Skin of body (tissue), 3 donors: ENCODE measurements at places on chromosomes 6 and 20.

- DNase-seq, result no peak
Measured at GRCh38 chr6:36852481-36853147, 13.4 kb upstream of the CPNE5 start.

DNA sequence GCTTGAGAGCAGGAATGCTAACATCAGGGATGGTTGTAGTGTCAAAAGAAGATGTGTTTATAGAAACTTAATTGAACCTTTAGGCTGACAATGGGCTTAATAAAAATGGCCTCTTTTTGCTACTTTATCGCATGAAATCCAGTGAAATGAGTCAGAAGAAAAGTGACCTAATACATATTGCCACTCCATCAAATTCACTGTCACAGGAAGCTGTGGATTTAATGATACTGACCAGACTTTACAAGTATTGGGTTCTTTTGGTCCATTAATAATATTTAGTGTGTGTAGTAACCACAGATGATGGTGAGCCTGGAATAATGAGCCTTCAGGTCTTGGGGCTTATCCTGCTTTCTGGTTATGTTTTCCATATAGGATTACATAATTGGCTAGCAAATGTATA, 231.8 kb upstream of the GMDS start:
- no peak for DNase-seq

DNA sequence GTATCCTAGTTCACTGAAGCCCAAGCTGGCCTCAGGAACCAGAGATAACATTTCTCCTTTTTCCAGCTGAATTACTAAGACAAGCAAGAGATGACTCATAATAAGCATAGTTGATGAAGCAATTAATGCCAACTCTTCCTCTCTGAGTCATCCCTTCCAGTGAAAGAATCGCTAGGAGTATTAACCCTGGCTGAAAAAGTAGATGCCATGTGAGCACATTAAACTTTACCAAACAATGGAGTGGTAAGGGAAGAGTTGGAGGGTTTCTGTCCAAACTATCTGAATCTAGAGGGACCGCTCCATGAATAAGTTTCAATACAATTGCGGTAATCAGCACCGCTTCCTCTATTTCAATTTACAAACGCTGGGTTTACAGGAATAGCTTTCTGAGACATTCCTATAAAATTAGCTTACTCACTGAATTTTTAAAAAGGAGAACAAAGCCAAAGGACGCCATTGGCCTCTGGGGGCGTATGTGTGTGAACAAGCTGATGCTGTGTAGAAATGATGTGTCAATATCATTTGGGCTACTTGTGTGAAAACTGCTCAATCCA, 48.3 kb downstream of the ATXN1 start:
- no peak for DNase-seq

- no peak for DNase-seq
Measured at GRCh38 chr6:164826831-164827468, 482.5 kb downstream of the C6orf118 start.

- DNase-seq, result no peak
Measured at GRCh38 chr6:110828396-110828795, 13.1 kb upstream of the CDK19 start.

DNA sequence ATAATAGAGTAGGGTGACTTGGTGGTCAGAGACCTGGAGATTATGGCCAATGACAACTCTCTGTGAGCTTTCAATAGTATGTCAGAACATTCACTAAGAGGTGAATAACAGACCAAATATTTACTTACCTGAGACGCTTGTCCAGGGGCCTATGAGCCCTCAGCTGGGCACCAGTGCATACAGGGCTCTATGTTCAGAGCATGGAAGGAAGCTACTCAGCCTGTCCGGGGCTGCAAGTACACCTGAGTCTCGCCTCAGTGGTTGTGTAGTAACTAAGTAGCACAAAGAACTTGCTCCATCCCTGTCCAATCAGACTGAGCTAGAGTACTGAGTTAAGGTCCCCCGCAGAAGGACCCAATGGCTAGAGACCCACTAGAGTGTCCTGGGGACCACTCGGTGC, 11.6 kb upstream of the SCGN start:
- no peak for DNase-seq

DNA sequence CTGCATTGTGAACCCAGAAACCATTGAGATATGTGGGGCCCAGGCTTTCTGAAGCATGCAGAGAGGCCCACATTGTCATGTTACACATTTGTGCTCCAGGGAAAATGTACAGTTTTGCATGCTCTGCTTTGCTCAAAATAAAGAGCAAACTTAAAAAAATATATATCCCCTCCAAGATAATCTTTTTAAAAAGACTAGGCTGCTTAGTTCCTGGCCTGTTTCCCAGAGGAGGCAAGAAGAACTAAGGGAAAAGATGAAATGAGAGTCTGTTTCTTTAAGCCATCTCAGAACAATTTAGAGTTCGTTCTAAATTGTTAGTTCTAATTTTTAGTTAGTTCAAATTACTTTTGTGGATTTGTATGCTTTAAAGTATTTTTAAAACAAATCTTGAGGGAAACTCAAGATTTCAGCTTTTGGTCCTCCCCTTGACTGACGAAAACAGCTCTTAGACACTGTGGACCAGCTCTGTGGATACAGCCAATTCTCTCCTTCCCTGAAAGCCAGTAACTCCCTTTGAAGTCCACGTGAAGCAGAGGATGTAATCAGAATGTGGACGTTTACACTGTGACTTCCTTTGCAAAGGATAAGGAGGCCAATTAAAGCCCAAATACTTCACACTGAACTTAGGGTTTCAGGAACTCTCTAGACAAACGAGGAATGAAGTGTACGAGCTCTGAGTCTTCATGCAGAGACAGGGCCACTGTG, 84.7 kb downstream of the CD164 start:
- no peak for DNase-seq

DNA sequence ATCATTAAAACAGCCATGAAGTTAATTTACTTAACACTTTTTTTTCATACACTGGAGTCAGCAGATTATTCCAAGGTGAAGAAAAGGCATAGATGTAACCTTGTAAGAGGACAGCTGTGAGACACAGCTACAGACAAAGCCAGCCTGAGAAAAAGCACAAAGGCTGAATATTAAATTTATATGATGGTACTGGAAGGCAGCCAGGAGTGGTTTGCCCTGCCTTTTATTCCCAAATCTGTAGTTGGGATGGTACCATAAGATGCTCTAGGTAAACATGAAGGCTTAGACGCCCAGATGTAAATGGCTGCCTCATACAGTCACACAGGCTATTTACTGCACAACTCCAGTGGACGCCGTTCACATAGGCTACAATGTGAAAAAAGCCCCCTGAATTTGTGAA, 42.1 kb upstream of the LOC128125822 start:
- no peak for DNase-seq

DNA sequence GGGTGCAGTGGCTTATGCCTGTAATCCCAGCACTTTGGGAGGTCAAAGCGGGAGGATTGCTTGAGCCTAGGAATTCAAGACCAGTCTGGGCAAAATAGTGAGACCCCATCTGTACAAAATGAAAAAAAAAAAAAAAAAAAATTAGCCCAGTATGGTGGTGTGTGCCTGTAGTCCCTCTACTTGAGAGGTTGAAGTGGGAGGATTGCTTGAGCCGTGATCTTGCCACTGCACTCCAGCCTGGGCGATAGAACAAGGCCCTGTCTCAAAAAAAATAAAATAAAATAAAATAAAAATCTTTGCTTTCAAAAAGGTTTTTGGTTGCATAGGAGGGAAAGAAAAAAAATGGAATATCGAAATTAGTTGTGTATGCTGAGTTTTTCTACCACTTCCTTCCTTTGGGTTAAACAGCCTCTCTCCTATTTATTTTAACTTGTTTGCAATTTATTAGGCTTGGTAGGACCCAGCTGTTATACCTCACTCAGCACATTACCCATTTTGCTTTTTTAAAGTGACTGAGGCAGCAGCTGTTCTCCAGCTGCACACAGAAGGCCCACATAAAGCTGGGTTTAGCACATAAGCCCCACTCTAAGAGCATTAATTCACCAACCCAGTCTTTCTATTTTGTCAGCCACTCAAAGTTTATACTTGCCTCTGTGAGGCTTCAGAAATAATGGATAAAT, 152.3 kb downstream of the ZFAND3 start:
- DNase-seq, result peak; percentile 12

- no peak for DNase-seq
Measured at GRCh38 chr6:148470156-148470555, 127.5 kb downstream of the SASH1 start.

DNA sequence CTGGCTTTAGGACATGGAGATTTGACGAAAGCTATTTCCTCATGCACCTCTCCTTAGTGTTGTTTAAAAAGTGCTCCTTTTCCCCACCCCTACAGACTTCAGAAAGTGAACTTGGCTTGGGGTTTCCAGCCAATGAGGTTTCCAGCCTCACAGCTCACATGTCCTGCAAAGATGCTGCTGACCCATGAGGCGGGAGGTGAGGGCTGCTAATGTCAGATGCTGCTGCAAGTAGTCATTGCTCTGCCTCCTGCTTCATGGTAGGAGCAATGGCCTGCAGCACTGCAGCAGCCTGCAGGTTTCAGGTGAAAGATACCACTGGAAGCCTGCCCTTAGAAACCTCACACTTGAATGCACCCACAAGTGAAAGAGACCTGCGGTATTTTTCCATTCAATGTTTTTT, 112.8 kb downstream of the LAMP5 start:
- DNase-seq, result no peak

DNA sequence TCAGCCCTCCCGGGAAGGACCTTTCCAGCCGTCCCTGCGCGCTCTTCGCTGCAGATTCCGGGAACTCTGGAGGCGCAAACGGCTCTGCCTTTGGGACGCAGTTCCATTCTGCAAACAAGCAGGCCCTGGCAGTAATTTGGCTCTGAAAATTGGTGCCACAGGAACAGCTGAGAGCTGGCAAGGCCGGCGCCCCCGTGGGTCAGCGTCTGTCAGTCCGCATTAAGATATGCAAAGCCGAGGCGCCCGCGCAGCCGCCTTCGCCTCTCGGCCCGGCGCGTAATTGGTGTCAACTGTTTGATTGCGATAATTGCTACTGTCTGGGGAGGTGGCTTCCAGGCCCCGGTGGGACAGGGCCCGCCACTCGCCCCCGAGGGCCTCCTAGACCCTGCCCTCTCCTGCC, 73.6 kb downstream of the NCR2 start:
- no peak for DNase-seq

GRCh38 chr20:63628246-63628975, 1.5 kb upstream of the GMEB2 start:
- DNase-seq, result peak; percentile 33

DNA sequence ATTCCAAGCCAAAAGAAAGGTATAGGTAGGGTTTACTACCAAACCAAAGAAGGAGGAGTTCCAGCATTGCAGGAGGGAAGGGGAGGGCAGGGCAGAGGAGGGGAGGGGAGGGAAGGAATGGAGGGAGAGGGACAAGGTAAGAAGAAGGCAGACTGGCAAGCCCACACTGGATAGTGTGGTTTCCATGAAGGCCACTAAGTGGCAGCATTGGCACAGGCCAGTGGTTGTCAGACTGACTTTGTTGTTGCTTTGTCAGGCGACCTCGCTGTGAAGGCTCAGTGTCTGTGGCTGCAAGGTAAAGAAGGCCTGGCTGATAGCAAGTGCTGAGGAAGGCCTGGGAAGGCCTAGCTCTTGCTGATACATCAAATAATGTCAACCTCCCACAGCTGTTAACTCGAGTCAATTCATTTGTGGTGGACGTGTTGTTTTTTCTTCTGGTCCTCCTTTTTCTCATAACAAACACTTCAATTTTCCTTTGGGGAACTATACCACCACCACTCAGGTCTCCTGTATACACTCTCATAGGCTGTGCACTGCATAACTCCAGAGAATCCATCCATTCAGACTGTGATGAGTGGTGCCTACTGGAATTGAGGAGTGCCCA, 7.7 kb upstream of the ZNF334 start:
- DNase-seq, result no peak

DNA sequence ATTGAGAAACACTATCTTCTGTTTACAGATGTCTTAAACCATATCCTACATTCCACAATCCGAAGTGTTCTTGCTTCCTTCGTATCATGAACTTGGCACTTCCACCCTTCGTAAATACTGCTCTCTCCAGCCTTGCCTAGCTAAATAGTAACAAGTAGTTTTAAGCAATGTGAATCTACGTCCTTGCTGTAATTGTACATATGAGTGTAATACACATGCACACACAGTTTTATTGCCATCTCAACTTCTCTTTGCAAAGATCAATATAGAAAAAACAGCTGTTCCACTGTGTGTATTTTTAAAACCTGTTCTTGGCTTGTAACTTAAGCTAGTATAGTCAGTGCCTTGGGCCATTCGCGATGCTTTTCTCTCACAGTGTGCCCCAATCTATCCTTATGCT, 1524.7 kb downstream of the GRIK2 start:
- DNase-seq, result no peak

DNA sequence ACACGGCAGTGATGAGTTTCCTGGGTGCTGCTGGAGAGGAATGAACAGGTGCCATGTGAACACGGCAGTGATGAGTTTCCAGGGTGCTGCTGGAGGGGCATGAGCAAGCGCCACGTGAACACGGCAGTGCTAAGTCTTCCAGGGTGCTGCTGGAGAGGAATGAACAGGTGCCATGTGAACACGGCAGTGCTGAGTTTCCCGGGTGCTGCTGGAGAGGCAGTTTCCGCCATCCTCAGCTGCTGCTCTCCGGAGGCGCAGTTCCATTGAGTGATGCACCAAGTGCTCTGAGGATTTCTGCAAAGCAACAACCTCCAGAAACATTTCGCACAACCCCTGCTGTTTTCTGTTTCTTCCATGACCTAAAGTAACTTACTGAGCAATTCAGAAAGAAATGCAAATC, 155.4 kb downstream of the SMOC2 start:
- DNase-seq, result no peak

DNA sequence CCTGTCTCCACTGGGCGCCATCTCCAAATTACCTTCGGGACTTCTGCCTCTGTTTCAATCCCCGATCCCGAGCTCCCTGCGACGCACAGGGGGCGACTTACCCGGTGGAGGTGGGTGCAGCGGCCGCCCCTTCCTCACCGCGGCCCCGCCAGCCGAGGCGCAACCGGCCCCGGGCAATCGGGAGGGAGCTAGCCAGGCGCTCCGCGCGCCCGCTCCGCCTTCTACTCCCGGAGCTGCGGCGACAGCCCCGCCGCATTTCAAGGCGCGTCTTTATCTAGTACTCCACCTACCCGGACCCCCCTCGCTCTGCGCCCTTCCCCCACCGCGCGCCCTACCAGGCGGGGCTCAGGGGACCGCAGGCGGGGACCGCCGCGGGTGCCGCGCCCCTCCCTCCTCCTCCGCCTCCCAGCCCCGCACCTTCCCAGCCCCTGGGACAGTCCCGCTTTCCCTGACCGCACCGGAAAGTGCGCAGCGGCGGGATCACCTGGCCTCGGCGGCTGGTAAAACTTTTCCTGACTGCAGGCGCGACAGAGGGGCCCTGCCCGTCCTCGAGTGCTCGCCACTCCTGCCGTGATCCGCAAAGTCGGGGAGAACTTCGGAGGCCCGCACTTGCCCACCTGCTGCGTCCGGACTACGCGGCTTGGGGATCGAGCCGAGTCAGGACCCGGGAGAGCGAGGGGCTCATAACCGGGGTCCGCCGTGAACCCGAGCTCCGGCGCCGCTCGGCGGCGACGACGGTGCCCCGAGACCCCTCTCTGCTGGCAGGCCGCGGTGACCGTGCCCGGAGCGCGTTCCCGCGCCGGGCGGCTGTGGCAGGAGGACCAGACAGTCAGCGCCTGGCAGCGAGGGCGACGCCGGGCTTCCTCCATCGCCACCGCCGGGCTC, 8.0 kb upstream of the NKX2-2 start:
- DNase-seq, result no peak
